ENCODE measurements at places on chromosomes 13 and 19. TPM values are rescaled to one million over a fixed set of nuclear protein-coding genes. Genes with fewer than 3 reads are reported as not detected.
A peak's percentile ranks its signal among the peaks of the same experiment; 100 is the strongest.

GRCh38 chr19:33064792-33065550 is at the start of gene RHPN2:
Gene RHPN2, minus strand, starts transcription at chr19:33064888. Its CDS starts 36 bp downstream, at chr19:33064852.
- peaks cover 7% of the 10 kb centered on the region for H3K4me1 ChIP-seq
- H3K4me3 ChIP-seq, result peak within 1 kb of the TSS; percentile 93
- no peak within 1 kb of the TSS for H3K27ac ChIP-seq
- DNase-seq, result peak; percentile 66
- no peaks in the 10 kb centered on the region for H3K36me3 ChIP-seq

Gene CEACAM7
- not detected for total RNA-seq

- peak; percentile 92 for DNase-seq
- H3K36me3 ChIP-seq, result no peaks in the 10 kb centered on the region
- no peaks in the 10 kb centered on the region for H3K27me3 ChIP-seq
Measured at GRCh38 chr13:40064154-40065097, 409.0 kb downstream of the COG6 start.

DNA sequence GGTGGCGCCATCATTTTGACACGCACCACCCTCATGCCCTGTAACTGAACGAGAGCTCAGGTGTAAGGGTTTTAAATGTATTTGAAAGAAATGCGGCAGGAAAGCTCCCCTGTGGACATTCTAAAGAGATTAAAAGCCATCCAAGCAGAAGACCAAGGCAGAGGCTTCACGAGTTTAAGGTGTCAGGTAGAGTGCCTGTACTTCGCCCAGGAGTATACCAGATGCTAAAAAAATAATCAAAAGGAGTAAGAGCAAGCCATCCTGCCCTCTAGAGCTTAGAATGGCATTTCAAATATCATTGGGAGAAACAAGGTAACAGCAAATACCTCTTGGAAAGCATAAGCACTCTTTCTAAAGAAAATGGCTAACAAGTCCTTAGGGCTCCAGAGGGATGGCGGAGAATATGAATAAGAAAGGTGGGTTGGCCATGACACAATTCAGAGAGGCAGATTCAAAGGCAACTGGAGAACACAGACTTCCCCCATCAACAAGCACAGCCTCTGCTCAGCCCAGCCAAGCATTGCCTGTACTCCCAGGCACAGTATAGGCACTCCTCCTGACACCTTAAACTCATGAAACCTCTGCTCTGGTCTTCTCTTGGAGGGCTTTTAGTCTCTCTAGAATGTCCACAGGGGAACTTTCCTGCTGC is 447.6 kb downstream of the SUCLA2 start:
- H3K27me3 ChIP-seq, result no peaks in the 10 kb centered on the region
- H3K36me3 ChIP-seq, result no peaks in the 10 kb centered on the region
- no peak overlapping the region for H3K27ac ChIP-seq
- H3K4me1 ChIP-seq, result peaks cover 10% of the 10 kb centered on the region
- no peak overlapping the region for H3K4me3 ChIP-seq

DNA sequence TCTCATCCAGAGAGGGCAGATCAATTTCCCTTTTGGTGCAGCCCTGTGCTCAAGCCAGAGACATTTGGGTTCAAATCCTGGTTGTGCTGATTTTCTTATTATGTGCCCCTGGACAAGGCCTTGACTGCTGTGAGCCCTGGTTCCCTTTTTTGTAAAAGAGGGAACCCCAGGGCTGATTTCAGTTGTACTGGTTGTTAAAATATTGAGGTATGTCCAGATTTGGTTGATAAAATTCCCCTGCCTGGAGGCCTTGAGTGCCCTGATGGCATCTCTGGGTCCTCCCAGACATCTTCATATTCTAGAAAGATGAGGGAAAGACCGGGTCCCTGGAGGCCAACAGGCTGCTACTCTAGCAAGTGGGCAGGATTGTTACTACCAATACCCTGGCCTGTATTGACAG is 14.4 kb upstream of the PLAUR start:
- H3K36me3 ChIP-seq, result no peaks in the 10 kb centered on the region
- H3K4me3 ChIP-seq, result no peak overlapping the region
- H3K27ac ChIP-seq, result no peak overlapping the region

Gene IGFL2
- not detected for total RNA-seq

Gene SLC7A10
- total RNA-seq, result not detected

DNA sequence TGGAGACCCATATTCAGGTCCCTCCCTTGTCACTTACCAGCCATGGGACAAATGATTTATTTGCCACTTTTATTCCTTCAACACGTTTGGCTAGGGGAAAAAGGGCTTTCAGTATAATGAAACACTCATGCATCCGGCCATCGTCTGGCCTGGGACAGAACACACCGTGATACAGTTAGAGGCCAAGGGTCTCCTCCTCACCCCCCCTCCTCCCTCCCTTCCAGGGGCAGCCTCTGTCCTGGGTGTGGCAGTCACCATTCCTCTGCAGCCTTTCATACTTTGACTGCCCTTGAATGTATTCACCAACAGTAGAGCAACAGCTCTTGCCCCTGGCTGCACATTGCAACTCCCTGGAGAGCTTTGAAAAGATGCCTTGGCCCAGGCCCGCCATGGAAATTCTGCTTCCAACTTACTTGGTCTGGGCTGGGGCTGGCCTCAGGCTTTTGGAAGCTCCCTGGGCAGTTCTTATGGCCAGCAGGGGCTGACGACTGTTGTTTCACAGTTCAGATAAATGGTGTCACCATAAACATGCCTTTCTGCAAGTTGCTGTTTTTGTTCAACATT is 3.0 kb downstream of the PAK4 start:
- no peak overlapping the region for H3K4me3 ChIP-seq
- no peaks in the 10 kb centered on the region for H3K27me3 ChIP-seq
- H3K36me3 ChIP-seq, result no peaks in the 10 kb centered on the region
- DNase-seq, result no peak

DNA sequence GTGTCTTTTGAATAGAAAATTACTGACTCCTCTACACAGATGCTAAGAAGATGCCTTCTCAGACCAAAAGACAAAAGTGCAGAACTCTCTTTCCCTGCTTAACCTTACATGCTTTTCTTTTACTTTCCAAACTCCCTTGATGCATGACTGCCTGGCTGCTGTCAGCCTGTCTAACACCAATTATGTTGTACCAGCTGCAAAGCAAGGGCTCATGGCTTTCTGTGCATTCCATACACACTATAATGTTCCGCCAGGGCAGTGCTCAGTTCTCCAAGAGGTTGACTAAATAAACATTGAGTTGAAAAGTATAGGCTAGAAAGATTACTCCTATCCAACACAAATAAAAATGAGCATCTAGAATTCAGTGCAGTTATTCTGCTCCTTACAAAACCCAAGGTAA is 330.4 kb upstream of the NBEA start:
- no peak for DNase-seq
- no peak overlapping the region for H3K4me3 ChIP-seq
- H3K4me1 ChIP-seq, result no peaks in the 10 kb centered on the region
- H3K36me3 ChIP-seq, result no peaks in the 10 kb centered on the region

GRCh38 chr13:44388427-44389059 is 14.9 kb downstream of the SERP2 start:
- H3K4me3 ChIP-seq, result no peak overlapping the region
- no peaks in the 10 kb centered on the region for H3K27me3 ChIP-seq
- no peak overlapping the region for H3K27ac ChIP-seq
- no peak for DNase-seq
- no peaks in the 10 kb centered on the region for H3K4me1 ChIP-seq

Gene LACC1
- 1.2 TPM for total RNA-seq

DNA sequence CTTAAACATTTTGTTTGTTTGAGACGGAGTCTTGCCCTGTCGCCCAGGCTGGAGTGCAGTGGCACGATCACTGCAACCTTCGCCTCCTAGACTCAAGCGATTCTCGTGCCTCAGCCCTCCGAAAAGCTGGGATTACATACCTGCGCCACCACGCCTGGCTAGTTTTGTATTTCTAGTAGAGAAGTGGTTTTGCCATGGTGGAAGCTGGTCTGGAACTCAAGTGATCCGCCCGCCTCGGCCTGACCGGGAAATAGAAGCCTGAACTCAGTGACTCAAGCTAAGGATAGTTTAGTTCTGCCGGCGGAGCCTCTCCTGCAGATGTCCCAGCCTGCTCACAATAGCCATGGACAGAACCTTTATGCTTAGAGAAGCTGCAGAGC is 53.0 kb upstream of the ZNF254 start:
- no peaks in the 10 kb centered on the region for H3K27me3 ChIP-seq
- H3K27ac ChIP-seq, result peak overlapping the region; percentile 90
- no peaks in the 10 kb centered on the region for H3K4me1 ChIP-seq
- peak; percentile 53 for DNase-seq
- H3K36me3 ChIP-seq, result peaks cover 24% of the 10 kb centered on the region
- peak overlapping the region; percentile 88 for H3K4me3 ChIP-seq

- DNase-seq, result no peak
- no peak overlapping the region for H3K4me3 ChIP-seq
- no peaks in the 10 kb centered on the region for H3K27me3 ChIP-seq
- no peaks in the 10 kb centered on the region for H3K4me1 ChIP-seq
- no peak overlapping the region for H3K27ac ChIP-seq
- H3K36me3 ChIP-seq, result no peaks in the 10 kb centered on the region
Measured at GRCh38 chr19:46809534-46810272, 21.3 kb upstream of the SLC1A5 start.

- H3K36me3 ChIP-seq, result no peaks in the 10 kb centered on the region
- no peak overlapping the region for H3K4me3 ChIP-seq
- DNase-seq, result no peak
- no peak overlapping the region for H3K27ac ChIP-seq
Measured at GRCh38 chr19:33879818-33880575, 83.3 kb downstream of the KCTD15 start.

DNA sequence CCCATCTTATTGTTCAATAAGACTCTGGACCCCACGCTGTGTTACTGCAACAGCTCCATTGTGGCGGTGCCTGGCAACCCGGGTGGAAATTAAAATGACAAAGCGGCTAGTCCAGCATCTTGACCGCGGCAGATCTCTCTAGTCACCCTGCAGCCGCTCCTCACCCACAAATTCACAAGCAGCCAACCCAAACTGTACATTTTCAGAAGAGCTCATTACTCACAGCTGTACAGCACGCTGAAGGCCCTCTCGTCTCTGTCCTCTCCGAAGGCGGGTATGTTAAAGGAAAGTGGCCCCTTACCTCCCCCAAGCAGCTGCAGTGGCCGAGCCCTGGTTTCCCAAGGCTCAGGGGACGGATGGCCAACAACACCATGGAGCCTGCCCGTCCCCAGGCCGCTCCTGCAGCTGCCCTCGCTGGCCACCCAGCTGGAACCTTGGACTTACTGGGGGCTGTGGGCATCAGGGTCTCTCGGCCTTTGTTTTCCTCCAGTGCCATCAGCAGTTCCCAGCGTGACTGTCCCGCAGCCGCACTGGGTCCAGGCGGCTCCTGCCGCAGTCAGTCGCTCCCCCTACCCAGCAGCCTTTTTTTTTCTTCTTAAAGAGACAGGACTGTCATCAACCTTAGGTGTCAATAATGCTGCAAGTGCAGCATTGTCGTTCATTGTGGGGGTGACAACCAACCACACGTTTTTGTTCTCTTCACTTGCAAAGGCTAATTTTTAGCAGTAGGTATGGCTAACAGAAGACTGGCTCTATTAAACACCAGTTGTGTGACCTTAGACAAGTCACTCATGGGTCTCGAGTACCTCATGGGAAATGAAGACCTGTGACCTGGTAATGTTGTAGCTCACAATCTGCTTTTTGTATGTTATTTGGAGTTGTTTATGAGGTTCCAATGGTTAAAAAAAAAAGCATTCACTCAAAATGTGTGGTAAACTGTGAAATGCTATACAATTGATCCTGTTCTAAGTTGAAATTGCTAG is at the start of gene SACS:
Gene SACS (minus strand): TSS at position 532 of the 983 bp plus-strand sequence. CDS start 22,463 bp downstream, outside the sequence.
- H3K36me3 ChIP-seq, result no peaks in the 10 kb centered on the region
- peak; percentile 17 for DNase-seq
- peaks cover under 1% of the 10 kb centered on the region for H3K4me1 ChIP-seq
- no peak within 1 kb of the TSS for H3K27ac ChIP-seq

Gene FOXA3
- total RNA-seq, result 0.40 TPM

- no peak overlapping the region for H3K27ac ChIP-seq
- H3K4me1 ChIP-seq, result no peaks in the 10 kb centered on the region
- H3K4me3 ChIP-seq, result no peak overlapping the region
- DNase-seq, result no peak
Measured at GRCh38 chr13:49746111-49746510, 46.4 kb downstream of the KPNA3 start.
